HepG2 (cell line): ENCODE measurements at places on chromosomes 2 and 18. TPM values are rescaled to one million over a fixed set of nuclear protein-coding genes. Genes with fewer than 3 reads are reported as not detected.

Gene IL1B
- total RNA-seq: not detected in 2 replicates

Gene ELP2
- total RNA-seq: 100 and 121 TPM in 2 replicates

Gene MYL12A
- 277 and 357 TPM in 2 replicates for total RNA-seq

Gene WDR43
- 167 and 253 TPM in 2 replicates for total RNA-seq

Gene NEB
- total RNA-seq: 0.18 and 0.24 TPM in 2 replicates

DNA sequence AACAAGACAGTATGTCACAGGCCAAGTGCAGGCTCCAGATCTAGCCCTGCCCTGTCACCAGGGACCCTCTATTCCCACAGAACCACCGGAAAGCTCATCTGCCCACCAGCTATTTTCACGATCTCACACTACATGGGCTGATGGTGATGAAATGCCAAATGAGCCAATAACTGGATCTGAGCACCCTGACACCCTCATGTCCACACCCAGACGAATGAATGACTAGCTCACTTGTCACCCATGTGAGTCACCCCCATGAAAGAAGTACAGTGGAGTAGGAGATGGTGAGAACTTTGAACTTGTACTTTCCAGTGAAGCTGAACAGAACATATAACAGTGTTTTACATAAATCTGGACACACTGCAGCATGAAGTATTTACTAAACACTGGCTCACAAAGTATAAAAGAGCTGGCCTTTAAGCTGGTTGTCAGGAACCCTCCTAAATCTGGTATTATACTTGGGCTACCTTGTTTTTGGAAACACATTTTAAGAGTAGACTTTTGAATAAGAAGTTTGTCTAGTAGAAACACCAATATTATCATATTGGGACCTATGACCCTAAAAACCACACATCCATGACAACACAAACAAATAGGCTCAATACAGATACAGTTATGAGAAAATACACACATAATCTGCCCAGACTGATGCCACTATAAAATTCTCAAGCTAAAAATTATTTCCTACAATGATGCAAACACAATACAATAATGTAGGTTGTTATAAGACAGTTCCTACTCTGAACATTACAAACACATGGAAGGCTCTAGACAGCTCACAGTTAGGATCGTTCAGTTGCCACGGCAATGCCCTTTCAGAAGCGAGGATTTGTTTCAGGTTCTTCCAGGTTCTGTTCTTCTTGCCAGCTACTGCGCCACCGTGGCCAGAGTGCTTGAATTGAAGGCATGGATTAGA lies 19.0 kb downstream of the INO80C start:
- DNase-seq: peak; percentile 97

Gene ZAP70
- 0.18 and 0.51 TPM in 2 replicates for total RNA-seq

DNA sequence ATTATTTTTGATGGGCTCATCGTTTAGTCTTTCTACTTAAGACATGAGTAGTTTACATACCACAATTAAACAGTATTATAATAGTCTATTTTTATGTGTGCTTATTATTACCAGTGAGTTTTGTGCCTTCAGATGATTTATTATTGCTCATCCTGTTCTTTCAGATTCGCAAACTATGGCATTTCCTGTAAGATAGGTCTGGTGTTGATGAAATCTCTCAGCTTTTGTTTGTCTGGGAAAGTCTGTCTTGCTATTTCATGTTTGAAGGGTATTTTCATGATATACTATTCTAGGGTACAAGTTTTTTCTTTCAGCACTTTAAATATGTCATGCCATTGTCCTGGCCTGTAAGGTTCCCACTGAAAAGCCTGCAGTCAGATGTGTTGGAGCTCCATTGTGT lies 101.3 kb downstream of the DNAH7 start:
- DNase-seq: no peak

DNA sequence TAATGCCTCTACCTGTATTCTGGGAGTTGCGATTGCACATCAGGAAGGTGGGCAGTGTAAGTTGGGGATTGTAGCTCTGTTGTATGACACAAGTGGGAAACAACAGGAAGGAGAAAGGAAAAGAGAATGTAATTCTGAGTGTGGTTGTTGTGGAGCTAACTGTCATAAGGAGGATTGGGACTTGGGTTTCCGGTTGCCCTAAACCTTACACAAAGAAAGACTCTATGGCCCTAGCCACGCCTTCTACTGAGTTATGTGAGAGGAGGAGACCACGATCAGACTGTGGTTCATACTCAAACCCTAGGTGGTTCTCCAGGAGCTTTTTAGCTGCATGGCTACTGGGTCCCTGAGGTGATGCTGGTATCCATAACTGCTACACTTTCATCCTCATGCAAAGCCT lies 86.5 kb downstream of the TANC1 start:
- DNase-seq: no peak

- no peak for DNase-seq
Measured at GRCh38 chr2:172516299-172516698, 39.6 kb upstream of the PDK1 start.

- no peak for DNase-seq
Measured at GRCh38 chr2:105600602-105600948, 144.1 kb upstream of the NCK2 start.

DNA sequence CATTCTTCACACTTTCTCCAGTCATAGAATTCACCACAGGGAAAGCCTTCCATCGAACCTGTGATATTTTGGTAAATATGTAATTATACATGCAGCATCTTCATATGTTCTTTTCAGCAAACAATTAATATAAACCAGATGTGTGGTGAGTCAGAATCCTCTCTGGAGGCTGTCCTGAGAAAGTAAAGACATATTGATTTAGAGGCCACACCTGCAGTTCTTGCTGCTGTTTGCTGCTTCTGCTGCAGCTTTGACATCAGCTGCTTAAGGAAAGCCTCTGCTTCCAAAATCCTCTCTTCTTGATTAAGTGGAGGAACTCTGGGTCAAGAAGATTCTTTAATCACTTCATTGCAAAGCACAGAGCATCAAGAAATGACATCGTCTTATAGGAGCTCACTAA lies 568.8 kb upstream of the ZEB2 start:
- DNase-seq: no peak

- DNase-seq: no peak
Measured at GRCh38 chr18:46062781-46063180, 9.3 kb downstream of the PSTPIP2 start.

Gene CPS1
- 44.9 and 51.7 TPM in 2 replicates for total RNA-seq

DNA sequence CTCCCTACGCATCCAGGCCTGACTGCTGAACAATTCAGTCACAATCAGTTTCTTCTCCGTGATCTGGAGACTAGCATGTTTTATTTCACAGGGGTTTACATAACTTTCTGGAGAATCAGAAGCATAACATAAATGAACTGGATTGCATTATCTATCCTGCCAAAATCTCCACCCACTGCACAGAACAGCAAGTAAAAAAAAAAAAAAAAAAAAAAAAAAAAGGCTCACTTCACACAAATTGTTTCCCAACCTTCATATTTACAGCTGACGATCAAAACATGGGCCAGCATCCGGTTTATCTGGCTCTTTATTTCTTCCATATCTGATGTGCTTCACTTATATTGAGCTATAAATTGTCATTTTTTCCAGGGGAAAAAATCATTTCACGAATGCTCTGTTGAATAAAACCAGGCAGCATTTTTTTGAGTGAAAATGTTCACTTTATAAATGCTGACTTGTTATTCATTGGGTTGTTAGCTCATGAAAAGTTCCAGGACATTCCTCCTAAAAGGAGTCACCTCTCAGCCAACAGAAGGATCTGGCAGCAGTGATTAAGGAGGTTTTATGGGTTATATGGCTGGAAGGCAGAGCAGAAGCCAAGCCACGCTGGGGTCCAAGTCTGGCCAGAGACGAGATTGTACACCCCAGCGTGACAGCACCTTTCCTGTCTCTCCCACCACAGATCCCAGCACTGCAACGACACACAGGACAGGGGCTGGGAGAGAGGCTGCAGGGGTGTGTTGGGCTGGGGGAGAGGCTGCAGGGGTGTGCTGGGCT lies 51.2 kb upstream of the GLI2 start:
- DNase-seq: no peak

Gene RPIA
- 23.9 and 31.6 TPM in 2 replicates for total RNA-seq

Gene UGT1A5
- total RNA-seq: not detected in 2 replicates

- no peak for DNase-seq
Measured at GRCh38 chr2:97758131-97758705, 44.8 kb downstream of the ZAP70 start.

- DNase-seq: no peak
Measured at GRCh38 chr2:150034665-150035064, 447.1 kb upstream of the MMADHC start.

DNA sequence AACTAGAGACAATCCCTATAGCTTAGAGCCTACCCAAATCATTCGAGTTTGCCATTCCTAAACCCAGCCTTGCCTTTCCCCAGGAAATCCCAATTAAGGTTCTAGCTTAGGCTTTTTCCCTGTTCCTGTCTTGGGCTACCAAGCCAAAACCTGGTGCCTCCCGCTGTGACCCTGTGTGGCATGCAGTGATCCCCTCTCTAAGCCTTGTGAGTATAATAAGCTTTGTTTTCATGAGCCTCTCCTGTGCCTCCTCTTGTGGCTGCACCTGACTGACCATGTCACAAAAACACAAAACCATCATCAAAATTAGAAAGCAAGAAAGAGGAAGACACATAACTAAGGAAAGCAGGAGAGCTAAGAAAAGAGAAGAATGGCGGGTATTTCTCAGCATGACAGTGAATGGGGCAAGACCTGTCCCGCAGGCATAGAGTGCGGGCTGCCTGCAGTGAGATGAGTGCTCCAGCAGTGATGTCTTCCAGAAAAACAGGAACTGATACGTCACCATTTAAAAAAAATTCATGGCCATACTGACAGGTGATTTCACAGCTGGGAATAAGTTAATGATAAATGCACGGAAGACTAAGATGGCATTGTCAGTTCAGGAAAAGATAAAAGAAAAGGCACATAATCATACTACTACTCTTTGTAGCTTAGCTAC lies 9.2 kb upstream of the PAIP2B start:
- DNase-seq: no peak

GRCh38 chr2:46818141-46818621 lies 97.4 kb downstream of the MCFD2 start:
- no peak for DNase-seq

Gene KCNG3
- total RNA-seq: 4.8 and 5.2 TPM in 2 replicates

Gene SEPTIN10
- total RNA-seq: 67.5 and 99.8 TPM in 2 replicates

DNA sequence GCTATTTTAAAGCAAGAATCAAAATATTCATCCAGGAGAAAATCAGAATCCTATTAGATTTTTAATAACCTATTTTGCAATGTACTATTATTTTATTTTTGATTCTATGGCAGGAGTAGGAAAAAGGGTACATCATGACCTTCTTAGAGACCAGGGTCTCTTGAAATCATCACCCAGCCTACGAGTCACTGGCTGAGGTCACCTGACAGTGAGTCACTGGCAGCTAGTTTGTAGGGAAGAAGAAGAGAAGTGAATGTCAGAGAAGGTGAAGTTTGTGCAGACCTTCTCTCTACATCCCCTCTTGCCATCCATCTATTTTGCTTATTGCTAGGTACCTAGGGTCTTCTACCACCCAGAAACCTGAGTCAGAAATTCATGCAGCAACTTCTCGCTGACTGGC lies 144.2 kb downstream of the ALK start:
- no peak for DNase-seq

DNA sequence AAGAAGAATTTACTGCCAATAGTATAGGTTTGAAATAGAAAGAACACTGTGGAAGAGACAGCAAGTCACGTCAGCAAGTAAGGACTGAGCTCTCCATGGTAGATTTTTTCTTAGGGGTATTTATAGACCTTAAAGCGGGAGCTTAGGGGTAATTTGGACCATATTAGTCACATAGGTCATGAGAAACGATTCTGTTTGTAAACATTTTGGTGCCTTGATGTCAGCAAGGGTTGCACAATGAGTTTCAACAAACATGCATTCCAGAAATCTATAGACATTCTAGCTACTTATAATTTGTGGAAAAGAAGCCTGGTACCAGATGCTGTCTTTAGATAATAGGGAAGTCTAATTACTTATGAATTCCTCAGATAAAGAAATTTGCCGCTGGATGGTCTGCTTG lies 624.7 kb downstream of the TDRD15 start:
- DNase-seq: no peak

Gene CRYGC
- 0.27 TPM in 1 of 2 replicates, not detected in the other for total RNA-seq

DNA sequence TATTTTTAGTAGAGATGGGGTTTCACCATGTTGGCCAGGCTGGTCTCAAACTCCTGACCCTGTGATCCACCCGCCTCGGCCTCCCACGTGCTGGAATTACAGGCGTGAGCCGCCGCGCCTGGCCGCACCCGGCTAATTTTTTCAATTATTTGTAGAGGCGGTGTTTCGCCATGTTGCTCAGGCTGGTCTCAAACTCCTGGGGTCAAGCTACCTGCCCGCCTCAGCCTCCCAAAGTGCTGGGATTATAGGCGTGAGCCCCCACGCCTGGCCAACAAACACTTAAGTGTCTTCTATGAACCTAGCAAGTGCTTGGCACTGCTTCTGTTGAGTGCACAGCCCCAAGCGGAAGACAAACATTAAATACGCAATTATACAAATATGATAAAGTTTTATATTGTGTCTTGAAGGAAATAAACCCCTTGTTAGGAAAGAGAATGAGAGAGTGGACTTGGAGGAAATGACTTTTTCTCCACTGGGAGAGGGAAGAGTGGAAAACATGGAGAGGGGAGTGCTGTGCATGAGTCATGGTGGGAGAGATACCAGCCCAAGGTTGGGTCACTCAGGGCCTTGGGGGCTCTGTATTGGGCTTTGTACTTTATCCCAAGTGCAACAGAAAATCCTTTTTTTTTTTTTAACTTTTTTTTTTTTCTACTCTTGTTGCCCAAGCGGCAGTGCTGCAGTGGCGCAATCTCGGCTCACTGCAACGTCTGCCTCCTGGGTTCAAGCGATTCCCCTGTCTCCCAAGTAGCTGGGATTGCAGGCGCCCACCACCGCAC lies 41.4 kb upstream of the ACTR2 start:
- DNase-seq: peak; percentile 82

- DNase-seq: no peak
Measured at GRCh38 chr2:229454934-229455631, 184.0 kb upstream of the PID1 start.

- no peak for DNase-seq
Measured at GRCh38 chr18:64233851-64234250, 85.0 kb upstream of the LINC00305 start.

DNA sequence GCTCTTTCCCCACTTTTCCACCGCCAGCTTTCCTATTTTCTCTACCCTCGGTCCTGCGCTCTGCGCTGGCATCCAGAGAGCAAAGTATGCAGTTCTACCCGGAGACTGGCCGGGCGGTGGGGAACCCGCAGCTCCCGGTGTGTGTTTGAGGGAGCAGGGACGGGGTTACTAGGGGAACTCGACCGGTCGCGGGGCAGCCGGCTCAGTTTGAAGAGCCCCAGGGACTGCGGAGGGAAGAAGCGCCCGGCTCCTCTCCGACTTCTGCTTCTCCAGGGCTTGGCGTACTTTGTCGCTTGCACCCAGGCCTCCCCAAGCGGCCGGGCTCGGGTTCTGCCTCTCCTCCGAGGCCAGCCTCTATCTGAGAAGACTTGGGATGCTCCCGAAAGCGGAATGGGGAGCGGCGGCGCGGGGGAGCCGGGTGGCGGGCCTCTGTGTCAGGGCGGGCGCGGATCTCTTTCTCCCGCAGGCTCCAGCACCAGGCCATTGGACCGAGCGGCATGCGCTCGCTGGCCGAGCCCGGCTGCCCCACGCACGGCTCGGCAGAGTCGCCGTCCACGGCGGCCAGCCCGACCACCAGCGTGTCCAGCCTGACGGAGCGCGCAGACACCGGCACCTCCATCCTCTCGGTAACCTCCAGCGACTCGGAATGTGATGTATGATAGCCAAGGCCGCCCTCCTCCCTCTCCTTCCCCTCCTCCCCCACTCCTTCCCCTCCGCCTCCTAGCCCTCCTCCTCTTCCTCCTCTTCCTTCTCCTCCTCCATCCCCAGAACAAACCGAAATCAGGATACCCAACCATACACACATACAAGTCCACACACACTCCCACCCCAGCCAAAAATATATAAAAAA lies 2.8 kb downstream of the SIX3 start:
- no peak for DNase-seq

GRCh38 chr18:23933407-23933806 lies 81.1 kb upstream of the TTC39C start:
- DNase-seq: no peak

GRCh38 chr2:221521233-221521845 lies 50.8 kb downstream of the EPHA4 start:
- DNase-seq: no peak
